ENCODE measurements at places on chromosomes 7 and 10. TPM values are rescaled to one million over a fixed set of nuclear protein-coding genes. Genes with fewer than 3 reads are reported as not detected.

DNA sequence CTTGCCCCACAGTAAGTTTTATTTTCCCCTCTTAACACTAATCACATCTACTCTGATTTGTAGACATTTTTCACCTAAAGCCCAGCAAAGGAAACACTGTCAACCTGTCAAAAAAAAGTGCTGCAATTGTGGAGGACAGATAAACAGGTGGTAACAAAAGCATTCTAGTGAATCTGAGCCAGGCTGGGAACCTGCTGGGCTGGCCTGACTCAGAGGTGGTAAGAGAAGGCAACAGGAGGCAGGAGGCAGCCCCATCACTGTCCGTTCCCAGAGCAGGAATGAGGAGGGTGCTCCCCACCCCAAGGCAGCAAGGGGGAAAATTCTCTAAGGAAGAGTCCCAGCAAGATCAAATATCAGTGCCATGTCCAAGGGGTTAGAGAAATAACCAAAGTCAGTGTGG, 19.5 kb upstream of the HERPUD2 start:
- no peak for DNase-seq

DNA sequence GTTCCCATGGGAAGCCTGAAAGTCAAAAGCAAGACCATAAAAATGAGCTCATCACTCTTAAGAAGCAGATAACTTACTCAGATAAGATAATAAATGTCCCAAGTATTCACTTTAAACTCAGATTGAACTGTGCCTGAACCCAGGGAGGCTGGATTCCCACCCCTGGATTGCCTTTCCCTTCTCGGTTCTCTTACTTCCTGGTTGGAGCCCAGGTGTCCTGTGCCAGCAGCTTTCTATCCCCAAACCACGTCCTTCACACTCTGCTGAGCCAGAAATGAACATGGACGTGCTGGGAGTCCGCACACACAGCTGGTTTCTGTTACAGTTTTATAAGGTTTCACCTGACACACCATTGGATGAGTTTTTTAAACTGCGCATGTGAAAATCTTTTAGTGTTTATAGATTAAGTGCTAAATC, 636.2 kb upstream of the IGFBP3 start:
- DNase-seq, result no peak

DNA sequence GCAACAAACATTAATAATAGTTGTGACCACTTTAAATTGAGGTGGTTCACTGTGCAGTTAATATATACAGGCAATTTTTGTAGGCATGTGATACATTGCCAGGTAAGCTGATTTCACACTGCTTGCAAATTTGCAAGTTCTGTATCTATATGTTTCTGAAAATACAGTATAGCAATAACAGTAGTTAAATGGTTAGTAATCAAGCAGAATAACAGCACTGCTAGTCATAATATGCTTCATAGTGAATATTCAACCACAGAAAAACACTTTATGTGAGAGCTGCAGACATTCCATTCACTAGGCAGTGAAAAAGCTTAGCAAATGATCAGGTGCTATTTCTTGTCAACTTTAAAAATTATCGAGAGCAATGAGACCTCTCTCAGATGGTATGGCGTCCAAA, 28.9 kb downstream of the SLC26A4 start:
- no peak for DNase-seq

- no peak for DNase-seq
Measured at GRCh38 chr7:151597541-151598444, 78.1 kb upstream of the RHEB start.

DNA sequence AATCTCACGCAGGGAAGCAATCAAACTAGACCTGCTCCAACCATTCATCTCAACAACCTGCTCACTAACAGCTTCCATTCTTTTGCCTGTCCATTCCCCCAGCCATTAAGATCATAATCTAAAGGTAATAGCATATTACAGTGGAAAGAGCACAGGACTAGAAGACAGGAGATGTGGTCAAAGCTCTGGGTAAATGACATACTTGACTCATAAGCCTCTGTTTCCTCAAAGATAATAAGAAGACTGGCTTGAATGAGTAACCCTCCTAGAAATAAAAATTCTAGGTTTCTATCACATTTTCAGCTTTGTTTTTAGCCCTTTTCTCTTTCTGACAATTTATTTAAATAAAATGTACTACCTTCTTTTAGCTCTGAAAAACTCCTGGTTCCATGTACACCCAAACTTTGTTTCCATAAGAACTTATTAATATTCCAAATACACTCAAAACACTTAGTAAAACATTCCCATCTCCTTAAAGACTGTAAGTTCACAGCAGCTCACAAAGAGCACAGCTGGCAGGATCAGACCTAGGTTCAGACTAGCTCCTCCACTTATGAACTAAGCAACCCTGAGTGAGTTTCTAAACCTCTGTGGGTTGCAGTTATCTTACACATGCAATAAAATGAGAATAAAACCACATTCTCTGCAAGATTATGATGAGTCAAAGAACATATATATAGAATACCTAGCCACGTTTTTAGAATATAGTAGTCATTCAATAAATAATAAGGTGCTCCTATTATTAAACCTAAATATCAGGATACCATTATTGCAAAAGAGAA, 11.6 kb downstream of the FAM204A start:
- no peak for DNase-seq

DNA sequence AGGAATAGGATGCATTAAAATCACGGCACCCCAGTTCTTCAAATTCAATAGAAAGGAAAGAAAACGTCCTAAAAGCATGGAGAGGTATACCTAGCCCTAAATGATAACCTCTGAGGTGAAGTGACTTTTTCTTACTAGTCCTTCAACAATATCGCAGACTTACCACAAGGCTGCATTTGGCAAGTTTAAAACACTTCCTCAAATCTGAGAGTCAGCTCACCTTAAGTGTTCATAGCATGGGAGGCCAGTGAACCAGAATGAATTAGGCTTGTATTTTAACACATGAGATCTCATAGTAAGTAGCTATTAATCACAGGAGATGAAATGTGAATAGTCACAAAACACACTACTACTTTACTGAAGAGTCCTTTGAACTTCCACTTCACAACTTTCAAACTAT, 124.2 kb downstream of the RNF32 start:
- DNase-seq, result no peak

GRCh38 chr7:31791881-31792280, 104.9 kb downstream of the PPP1R17 start:
- no peak for DNase-seq

DNA sequence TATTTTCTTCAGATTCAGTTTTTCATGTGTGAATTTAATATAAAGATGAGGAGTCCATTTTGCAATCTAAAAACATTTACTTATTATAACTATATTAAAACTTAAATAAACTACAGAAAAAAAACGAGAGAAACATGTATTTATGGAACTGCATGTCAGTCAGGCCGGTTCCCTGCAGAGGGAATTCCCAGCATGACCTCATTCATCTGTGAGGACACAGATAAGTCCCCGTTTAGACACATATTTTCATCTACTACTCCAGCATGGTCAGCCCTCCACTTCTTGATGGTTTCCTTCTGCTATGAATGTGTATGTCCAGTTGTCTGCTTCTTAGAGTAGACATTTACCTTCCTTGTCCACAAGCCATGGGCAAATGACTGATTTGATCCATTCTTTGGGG, 339.1 kb downstream of the SEMA3D start:
- DNase-seq, result no peak

DNA sequence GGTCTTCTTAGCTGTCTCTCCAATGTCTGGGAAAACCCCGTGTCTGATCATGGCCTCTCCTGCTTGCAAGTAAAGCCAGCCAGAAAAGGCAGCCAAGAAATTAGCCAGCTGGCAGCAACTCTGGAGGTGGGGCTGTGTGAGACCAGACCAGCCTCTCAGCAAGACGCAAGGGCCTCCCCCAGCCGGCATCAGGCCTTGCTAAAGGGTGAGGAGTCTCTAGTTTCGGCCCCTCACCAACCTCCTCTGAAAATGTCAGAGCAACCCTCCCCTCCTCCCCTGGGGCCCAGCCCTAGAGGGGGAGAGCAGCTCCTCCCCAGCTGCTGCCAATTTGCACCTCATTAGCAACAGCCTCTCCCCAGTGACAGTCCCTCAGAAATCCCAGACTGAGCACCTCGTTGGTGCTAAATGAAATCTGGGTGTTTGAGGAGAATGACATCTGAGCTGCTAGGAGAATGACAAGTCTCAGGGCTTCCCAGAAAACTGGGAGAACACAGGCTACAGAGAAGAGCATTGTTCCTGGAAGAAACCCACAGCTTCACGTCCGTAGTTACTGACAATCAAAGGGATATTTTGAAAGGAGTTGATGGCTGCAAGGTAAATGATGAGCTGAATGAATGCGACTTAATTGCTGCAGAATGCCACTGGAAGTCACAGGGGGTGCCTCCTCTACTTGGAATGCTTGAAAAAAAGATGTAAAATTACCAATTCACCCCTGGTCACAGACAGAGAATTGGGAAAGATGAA, 25.9 kb downstream of the DGKI start:
- DNase-seq, result peak; percentile 74

- DNase-seq, result no peak
Measured at GRCh38 chr7:75696263-75697037, 42.3 kb downstream of the HIP1 start.

GRCh38 chr7:131537571-131537978, 18.9 kb downstream of the PODXL start:
- DNase-seq, result no peak

DNA sequence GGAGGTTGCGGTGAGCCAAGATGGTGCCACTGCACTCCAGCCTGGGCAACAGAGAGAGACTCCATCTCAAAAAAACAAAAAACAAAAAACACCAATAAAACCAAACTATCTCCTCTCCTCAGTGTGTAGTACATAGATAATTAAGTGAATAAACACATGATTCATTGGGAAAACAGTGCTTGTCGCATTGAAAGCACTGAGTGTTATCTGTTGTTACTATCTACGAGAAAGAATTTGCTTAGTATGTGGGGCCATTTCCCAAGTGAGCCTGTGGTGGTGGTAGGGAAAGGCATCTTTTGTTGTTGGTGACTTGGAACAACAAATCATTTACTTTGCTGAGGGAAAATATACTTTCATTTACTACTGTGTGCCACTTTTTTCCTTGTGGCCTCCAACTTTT, 42.6 kb downstream of the RSBN1L start:
- DNase-seq, result no peak

DNA sequence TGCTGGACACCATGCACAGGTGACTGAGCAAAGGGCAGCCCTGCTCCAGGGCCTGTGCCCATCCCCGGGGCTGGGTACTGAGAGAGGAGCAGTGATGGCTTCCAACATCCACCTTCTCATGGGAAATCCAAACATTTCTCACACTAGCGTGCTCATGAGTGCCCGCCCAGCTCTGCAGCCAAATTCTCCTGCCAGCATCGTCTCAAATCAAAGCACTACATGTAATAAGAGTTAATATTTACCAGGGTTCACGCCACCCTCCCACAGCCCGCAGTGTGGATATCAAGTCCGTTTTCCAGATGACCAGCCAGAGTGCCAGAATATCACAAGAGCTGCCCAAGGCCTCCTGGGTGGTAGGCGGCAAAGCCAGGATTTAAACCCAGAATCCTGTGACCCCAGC, 12.1 kb downstream of the IL15RA start:
- DNase-seq, result no peak

DNA sequence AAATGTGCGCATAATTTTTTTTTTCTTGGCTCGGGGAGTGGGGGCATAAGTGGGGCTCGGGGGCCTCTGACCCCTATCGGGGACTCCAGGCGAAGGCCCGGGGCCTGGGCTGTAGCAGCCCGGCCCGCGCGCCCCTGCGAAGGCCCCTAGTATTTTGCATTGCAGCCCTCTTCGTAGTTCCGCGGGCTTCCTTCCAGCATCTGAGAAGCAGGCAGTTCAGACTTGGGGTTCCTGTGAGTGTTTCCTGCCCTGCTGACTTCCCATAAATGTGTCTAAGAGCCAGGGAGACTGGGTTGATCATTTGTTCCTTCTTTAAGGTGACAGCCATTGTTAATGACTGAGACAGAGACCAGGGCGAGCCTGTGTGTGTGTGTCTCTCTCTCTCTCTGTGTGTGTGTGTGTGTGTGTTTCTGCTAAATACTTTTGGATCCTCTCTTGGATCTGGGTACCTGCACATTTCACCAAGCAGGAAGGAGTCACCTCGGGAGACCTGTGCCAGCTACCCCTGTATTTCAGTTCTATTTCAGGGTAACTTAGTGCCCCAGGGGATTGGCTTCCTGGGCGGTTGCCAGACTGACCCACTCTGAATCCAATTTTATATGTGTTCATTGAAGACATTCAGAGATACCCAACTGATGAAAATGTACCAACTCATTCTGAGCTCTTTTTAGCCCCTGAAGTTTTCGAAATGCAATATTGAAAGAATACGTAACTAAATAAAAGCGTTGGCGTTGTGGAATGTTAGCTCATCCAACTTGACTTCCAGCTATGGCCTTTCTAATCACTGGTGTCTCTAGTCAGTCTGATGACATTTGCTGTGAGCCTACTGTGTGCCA, 805 bp downstream of the MSRB2 start:
- DNase-seq, result peak; percentile 41

DNA sequence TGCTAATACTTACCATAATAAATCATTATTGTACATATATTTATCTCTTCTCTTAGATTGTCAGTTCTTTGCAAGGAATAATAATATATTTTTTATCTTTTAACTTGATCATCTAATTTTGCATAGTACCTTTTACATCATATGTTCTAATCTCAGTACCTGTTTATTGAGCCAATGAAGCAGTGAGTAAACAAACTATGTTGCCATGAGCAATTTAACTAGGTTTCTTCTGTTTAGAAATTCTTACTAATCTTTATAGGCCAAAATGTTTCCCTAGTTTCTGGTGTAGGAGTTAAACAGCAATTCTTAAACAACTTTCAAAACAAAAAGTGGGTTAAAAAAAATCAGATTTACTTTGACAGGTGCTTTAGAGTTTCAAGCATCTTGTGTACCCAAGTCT, 61.3 kb downstream of the PHYHIPL start:
- DNase-seq, result no peak

DNA sequence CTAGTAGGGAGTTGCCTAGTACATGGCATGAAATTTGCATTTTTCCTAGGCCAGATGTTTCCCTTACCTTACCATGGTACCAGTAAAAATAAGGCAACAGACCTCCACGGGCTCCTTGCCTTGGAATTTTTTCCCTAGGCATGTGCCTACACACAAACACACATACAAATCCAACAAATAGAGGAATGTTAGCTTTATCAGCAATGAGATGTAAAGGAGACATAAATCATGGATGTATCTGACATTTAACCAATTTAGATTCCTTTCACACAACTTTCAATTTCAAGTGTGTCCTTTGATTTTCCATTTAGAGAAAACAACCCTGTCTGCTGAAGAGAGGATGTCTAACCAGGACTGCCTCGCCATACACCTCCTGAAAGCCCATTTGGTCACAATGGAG, 209.7 kb upstream of the SP4 start:
- DNase-seq, result no peak

DNA sequence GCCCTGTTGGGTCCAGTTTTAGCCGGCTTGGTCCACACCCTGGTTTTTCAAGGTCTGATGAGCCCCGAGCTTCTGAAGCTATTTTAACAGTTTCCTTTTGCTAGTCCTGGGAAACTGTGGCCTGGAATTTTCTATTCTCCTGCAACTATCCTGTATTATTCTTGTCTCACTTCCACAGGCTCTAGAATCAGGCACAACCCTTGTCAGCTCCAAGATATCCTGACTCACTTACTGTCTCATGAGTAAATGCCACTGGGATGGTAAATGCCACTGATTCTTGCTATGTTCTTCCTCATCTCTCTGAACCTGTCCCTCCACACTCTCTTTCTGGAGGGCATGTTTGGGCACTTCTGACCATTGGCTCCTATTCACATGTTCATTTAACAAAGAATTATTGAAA, 611.5 kb upstream of the IGFBP3 start:
- no peak for DNase-seq

The DRGX gene
- total RNA-seq, result 65.2 TPM

The CLCN1 gene
- total RNA-seq, result 0.56 TPM

The TCERG1L gene
- 2.2 TPM for total RNA-seq

The LRRC17 gene
- 0.34 TPM for total RNA-seq

The LRWD1 gene
- 37.0 TPM for total RNA-seq

The MPP7 gene
- total RNA-seq, result 19.0 TPM

The HMX3 gene
- total RNA-seq, result not detected

The ADAM8 gene
- total RNA-seq, result 5.4 TPM

Data from glutamatergic neuron (in vitro differentiated cells).